Activated naive CD4-positive, alpha-beta T cell (primary cell): ENCODE measurements at places on chromosomes 3 and 15.
A peak's percentile ranks its signal among the peaks of the same experiment; 100 is the strongest.

DNA sequence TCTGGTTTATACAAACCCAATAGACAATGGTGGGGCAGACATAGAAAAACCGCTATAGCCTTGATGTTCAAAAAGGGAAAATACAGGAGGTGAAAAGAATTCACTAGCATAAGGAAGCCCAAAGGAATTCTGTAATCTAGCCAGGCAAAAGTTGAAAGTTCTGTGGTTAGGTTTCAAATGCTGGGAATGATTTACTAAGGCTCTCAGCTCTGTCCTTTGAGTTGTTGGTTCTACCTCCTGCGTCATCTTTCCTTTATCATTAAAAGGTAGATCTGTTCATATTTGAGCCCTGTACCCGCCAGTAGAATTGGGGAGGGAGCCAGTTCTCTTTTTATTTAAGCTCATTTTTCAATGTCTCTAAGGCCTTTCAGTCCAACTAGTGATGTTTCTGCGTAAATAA lies 866.5 kb downstream of the IGSF11 start:
- DNase-seq: no peak

GRCh38 chr15:41106947-41107346 lies 9.1 kb downstream of the INO80 start:
- no peak for DNase-seq

DNA sequence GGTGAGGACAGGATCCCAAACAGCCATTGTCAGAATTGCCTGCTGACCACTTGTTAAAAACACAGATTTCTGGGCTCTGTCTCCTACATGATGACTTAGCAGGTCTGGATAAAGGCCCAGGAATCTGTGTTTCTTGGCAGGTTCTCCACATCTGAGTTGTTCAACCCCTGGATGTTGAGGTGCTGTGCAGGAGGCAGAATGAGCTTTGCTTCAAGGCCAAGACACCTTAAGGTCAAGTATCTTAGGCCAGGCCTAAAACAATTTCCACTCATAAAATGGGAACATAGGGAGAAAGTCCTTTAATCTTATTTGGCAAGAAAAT lies 678.7 kb upstream of the CFAP20DC start:
- no peak for DNase-seq

- DNase-seq: no peak
These were observed 84.5 kb downstream of the LRRK1 start for GRCh38 chr15:101003706-101004105.

DNA sequence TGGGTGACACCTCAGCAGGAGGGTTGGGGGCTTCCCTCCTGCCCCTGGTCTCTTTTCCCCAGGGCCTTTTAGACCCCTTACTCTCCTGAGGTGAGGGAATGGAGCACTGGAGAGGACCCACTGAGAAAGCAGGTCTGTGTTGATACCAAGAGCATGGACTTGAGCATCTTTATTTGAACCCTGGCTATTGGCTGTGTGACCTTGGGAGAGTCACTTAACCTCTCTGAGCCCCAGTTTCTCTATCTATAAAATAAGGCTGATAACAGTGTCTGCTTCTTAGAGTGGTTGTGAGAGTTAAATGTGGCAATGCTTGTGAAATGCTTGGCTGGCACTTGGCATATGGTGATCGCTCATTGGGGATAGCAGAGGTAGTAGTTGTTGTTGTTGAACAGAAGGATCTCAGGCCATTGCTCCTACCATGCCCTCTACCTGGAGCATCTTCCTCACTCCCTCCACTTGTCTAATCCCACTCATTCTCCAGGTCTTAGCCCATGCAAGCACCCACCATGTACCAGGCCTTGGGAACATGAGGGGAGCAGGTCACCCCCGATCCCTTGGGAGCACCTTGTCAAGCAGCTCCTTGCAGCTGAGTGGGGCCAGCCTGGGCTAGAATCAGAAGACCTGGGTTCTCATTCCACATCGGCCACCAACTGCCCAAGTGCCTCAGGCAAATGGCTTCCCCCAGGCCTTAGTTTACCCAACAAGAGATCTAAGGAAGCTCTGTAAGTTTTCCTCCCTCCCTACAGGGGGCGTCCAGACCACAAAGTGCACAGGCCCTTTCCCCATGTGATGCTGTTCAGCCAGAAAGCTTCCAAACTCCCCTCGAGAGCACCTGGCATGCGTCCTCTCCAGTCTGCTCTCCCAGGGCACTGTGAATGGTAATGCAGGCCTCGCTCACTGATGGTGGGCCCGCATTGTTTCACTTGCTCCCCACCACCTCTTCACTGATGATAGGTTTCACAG lies 96.7 kb downstream of the LSM3 start:
- no peak for DNase-seq

GRCh38 chr3:117524890-117525289 lies 815.3 kb downstream of the TUSC7 start:
- no peak for DNase-seq

DNA sequence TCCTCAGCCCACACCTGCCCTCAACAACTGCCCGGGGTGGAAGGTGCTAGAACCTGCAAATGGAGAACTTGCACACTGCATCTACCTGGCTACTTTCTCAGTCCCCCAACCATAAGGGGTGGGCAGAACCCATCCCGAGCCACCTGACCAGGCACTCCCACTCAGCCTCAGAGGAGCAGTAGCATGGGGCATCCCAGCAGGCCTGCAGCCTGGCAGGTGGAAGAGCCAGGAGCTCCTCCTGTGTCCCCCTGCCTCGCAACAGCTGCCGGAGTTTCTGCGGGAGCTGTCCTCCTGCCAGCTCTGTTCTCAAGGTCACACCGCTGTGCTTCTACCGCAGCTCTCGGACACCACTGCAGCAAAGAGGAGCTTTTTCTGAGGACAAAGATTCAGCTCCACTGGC lies 27.5 kb downstream of the RAB6B start:
- DNase-seq: no peak

DNA sequence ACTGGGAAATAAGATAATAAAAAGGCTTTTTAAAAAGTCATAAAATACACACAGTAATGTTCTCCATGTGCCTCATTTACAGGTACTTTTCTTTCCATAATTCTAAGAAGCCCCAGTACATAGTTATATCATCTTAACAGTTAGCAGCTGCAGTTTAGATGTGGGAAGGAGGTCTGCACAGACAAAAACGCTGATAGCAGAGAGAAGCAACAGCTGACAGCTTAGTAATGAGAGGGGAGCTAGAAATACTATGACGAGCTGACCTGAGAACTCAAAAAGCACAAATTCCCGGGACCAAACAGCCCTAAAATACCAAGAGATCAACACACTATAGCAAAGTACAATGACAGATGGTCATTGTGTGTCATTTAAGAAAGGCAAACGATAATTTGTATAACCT lies 36.7 kb upstream of the ARHGEF3 start:
- DNase-seq: no peak

DNA sequence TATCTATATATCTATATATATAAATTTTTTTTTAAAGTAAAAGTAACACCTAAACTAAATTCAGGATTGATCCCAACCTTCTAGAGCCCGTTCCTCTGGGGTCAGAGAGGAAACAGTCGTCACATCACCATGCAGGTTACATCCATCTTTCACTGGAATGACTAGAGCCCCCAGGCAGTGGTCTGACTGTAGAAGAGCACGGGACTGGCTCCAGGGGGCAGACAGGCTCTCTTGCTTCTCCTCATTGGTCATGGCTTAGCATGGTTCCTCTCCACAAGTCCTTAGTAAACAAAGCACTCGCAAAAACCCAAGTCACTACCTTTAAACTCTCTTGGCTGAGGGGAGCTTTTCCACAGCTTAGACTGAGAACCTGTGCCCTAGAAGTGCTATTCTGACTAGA lies 110.5 kb downstream of the NR2F2 start:
- DNase-seq: no peak

GRCh38 chr3:50154840-50155490 lies at the start of gene SEMA3F:
Gene SEMA3F, plus strand, starts transcription at chr3:50155324. Its CDS starts 4,299 bp downstream, at chr3:50159623.
- peak; percentile 62 for DNase-seq

DNA sequence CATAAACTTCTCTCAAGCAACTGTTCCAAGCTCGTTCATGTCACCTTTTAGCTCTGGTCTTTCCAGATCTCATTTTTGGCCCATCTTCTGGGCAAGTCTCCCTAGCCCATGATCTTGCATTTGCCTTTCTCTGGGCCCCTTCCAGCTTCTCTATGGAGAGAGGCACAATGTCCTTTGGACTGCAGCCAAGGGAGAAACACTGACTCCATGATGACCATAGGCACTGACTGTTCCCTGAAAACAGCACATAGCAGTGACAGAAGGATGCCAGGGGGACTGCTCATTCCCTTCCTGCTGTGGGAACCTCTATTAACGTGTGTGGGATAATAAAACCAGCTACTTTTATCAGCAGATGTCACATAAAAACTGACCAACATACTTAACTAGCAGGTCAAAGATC lies 60.3 kb downstream of the STRIT1 start:
- no peak for DNase-seq

- no peak for DNase-seq
These were observed 38.5 kb upstream of the CTDSPL start for GRCh38 chr3:37823189-37823588.

DNA sequence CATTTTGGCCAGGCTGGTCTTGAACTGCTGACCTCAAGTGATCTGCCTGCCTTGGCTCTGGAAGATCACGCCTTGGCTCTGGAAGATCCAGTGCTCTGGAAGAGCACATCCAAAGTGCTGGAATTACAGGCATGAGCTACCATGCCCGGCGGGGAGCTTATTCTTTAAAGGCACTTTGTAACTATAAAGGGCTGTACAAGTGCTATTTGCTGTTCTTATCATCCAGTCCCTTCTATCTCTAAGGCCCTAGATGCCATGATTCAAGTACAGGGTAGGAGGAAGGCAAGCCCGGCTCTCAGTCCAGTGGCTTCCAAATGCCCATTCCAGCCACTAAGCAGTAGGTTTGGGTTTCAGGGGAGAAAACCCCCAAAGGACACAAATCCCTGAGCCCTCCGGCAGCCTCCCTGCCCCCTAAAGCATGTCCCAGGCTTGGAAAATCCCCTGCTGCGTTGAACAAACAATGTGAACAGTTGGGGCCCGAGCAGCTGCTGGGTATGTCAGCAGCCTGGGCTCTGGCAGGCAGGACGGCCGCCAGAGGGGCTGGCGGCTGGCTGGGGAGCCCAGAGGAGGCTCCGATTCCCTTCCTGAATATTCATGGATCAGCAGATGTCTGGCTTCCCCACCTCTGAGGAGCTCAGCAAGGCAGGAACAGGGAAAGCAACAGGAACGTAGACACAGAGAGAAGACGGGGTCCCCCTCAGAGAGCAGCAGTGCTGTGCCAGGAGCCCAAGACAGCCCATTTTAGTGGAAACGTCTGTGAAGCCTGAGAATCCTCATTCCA lies 7.7 kb downstream of the IGDCC4 start:
- DNase-seq: no peak

- DNase-seq: no peak
These were observed 84.6 kb downstream of the PEAK1 start for GRCh38 chr15:77335298-77335697.

DNA sequence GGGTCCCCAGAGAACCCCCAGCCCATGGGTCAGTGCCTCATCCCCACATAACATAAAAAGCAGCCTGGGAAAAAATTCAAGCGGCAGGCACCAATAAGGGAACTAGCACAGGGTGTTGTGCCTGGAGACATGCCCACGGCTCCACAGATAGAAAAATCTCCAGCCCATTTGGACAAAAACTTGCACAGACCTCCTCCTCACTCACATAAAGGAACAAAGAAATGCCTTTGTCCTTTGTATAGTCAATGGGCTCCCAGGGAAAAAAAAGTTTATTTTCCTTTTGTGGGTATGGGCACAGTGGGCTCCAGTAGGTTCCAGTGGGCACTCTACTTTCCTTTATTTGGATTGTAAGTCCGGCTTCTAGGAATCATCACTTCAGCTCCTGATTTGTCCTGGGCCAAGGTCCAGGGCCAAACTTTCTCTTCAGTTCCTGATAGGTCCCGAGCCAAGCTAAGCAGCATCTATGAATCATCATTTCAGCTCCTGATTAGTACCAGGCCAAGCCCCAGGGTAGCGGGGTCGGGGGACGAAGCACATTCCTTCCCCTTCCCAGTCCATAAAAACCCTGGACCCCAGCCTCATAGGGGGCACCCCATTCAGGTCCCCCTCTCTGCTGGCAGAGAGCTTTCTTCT lies 1.6 kb upstream of the DNAH12 start:
- no peak for DNase-seq

GRCh38 chr15:58755956-58756355 lies 6.4 kb upstream of the ADAM10 start:
- DNase-seq: no peak

GRCh38 chr3:64196236-64196929 lies 28.9 kb downstream of the PRICKLE2 start:
- DNase-seq: no peak

DNA sequence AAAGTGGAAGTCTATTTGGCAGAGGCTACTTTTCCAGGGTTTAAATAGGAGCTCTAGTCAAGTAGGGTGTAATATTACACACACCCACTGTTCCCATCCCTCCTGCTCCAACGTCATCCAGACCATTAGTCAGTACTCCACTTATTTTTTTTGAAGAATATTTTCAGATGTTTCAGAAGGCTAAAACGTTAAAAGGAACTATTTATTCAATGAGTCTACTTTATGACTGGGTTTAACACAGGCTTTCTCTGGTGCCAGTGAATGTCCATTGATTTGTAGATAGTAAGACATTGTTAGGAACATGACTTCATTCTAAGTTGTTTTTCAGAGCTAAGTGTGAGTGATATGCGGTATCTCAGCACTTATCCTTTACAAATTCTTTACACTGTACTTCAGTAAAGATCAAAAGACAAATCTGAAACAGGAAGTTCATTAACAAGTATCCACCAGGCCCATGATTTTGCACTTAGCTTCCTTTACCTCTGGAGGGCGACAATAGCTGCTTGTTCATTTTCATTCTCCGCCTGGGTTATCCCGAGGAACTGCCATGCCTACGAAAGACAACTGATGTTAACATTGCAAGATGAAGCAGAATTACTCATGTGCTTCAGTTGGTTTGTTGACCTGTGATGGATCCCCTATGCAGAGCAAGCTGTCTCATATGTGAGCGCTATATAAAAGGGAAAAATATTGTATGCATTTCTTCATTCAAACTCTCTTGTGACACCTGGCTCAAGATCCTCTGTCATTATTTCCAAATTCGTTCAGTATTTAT lies 158.7 kb downstream of the USP13 start:
- no peak for DNase-seq

DNA sequence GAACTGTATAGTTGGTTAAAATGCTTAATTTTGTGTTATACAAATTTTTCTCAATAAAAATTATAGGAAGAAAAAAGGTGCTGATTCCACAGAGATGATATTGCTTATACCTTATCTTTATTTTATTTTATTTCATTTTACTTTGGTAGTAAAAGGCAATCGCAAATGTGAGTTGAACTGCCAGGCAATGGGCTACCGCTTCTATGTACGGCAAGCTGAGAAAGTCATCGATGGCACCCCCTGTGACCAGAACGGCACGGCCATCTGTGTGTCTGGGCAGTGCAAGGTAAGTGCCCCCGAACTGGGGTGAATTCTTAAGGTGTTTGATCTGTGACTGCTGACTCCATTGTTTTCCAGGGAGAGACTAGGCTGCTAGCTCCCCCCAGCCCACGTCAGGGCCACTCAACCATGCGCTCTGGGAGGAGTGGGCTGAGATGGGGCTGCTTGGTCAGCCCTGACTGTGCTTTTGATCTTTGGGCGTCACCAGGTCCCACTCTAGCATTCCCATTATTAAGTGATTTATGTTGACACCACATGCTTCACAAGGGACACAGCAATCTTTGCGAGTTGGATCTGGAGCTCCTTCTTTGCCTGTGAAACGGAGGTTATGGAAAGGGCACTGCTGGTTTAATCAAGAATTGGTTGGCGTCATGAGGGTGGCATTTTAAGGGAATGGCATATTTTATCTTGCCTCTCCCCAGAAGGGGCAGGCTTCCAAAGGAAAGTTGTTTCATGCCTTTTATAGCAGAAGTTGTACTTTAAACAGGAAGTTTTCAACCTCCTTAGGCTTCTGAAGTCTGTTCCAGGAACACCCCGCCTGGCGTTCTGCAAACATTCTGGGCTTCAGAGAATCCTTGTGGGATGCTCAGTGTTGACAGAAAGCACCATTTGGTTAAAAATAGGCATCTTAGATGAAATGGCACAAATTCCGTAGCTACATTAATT lies 296.5 kb downstream of the THSD4 start:
- DNase-seq: no peak
